ENCODE measurements at places on chromosomes 2 and 18. TPM values are rescaled to one million over a fixed set of nuclear protein-coding genes. Genes with fewer than 3 reads are reported as not detected.

Gene ANKRD29
- polyA plus RNA-seq, result 5.1 TPM

- no peak for DNase-seq
Measured at GRCh38 chr18:6107794-6108193, 212.5 kb upstream of the TMEM200C start.

DNA sequence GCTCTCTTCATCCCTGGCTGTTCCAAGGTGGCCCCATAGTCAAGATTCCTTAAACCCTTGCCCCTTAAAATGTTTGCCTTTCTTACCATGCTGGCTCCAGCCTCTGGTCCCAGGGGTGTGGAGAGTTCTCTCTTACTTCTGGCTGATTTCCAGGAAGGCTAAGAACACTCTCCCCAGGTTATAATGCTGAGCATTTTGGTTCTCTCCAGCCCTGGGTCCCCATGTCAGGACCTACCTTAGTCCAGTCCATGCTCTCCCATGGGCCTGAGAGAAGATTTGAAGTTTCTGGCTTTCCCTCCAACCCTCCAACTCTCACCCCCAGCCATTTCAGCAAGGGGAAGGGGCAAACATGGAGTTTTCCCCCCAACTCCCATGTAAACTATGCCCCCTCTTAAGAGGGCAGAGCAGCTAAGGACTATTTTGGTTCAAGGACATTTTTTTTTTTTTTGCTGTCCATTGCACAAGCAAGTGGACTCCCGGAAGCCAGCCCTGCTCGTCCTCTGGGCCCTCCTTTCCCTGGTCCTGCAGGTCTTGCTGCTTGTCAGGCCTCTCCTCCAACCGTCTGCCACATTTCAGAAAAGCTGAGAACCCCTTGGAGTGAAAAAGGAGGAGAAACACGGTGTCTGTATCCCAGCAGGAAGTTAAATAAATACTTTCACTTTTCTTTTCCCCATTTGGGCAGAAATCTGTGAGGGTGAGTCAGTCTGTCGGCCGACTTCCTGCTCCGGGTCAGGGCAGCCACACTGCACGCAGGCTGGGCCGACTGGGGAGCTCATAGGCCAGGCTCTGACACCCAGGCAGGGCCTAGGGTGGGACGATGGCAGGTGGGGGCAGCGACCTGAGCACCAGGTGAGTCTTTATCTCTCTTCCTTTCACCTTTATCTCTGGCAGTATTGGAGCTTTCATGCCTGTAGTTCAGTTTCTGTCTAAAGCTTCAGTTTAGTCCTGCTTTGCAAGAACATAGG is at the start of gene SP140L:
Gene SP140L, plus strand, starts transcription at position 741 of the 965 bp plus-strand sequence. Its CDS starts 77 bp downstream, at position 818.
- DNase-seq, result peak; percentile 38

DNA sequence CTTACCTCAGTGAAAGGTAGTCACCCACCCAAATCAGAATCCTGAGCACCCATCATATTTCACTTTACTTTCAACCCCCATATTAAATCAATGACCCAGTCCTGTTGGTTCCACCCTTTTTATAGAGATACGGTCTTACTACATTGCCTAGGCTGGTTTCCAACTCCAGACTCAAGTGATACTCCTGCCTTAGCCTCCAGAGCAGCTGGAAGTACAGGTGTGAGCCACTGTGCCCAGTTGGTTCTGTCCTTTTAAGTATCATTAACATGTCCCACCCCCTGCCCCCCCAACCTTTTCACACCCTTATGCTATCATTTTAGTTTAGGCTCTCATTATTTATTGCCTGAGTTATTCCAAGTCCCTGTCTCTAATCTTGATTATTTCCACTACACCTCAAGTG is 28.7 kb downstream of the MSH6 start:
- DNase-seq, result no peak
